AG09319 (cell line): ENCODE measurements at places on chromosomes 6 and 20.
A peak's percentile ranks its signal among the peaks of the same experiment; 100 is the strongest.

DNA sequence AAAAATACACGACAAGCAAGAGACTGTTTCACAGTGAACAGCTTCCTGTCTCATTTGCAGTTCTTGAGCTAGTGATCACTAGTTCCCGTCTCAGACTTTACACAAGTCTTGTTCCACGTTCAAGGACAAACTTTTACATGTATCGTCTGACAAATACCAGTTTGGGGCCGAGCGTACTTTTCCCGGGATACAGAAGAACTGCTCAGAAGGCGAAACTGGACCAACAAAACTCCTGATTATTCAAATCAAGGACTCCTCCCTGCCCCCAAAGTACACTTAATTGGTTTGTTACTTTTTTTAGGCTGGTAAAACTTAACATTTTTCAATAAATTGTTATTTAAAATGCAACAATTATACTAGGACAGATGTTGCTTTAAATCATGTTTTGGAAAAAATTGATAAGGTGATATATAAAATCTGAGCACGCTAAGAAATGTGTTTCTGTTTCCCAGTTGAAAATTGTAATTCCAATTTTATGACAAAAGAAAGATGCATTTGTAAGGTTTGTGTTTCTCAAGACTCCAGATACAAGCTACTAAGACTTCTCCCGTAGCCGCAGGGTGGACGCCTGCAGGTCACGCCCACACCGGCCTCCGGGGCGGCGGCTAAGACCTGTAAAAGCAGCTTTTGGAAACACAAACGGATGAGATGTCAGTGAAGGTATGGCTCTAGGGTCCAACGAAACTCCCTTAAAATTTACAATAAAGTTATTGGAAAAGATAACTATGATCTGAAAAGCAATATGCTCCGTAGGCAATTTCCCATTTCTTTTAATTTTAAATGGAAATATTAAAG, 16.8 kb upstream of the TCFL5 start:
- DNase-seq, result no peak

DNA sequence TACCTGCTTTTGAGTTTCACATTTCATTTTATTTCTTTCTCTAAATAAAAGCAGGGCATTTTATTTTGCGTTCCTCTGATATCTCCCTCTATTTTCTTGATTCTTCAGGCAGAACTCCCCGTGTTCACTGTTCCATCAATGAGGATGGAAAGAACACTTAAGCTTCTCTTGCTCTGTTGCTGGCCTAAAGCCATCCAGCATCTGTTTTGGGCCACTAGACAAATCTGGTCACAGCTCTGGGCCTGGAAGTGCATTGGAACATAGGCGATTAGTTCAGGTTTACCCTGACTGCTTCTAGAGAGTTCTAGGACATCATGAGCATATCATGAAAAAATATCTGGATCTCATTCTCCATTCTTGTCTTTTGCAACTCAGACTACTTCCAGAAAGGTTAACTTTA, 611.2 kb downstream of the UTRN start:
- no peak for DNase-seq

DNA sequence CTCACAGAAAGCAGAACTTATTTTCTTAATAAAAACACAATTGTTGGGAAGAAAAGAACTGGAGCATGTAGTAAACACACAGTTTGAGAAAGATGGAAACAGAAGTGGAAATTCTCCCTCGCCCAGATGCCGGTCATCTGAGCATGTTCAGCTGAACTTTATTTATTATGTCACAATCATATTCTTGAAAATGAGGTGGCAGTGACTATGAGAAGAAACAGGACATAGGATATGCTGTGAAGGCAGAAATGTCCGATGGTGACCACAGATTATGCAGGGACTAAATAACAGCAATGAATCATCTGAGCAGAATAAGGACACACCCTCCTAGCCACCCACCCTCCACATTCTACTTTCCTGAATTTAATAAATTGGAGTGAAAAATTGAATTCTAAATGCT, 425.3 kb upstream of the NOX3 start:
- peak; percentile 22 for DNase-seq

GRCh38 chr6:168149015-168149414, 70.0 kb upstream of the FRMD1 start:
- DNase-seq, result no peak

- no peak for DNase-seq
Measured at GRCh38 chr6:154479771-154480639, 30.5 kb downstream of the CNKSR3 start.

GRCh38 chr20:31602779-31603441, 2.2 kb upstream of the ID1 start:
- DNase-seq, result no peak

DNA sequence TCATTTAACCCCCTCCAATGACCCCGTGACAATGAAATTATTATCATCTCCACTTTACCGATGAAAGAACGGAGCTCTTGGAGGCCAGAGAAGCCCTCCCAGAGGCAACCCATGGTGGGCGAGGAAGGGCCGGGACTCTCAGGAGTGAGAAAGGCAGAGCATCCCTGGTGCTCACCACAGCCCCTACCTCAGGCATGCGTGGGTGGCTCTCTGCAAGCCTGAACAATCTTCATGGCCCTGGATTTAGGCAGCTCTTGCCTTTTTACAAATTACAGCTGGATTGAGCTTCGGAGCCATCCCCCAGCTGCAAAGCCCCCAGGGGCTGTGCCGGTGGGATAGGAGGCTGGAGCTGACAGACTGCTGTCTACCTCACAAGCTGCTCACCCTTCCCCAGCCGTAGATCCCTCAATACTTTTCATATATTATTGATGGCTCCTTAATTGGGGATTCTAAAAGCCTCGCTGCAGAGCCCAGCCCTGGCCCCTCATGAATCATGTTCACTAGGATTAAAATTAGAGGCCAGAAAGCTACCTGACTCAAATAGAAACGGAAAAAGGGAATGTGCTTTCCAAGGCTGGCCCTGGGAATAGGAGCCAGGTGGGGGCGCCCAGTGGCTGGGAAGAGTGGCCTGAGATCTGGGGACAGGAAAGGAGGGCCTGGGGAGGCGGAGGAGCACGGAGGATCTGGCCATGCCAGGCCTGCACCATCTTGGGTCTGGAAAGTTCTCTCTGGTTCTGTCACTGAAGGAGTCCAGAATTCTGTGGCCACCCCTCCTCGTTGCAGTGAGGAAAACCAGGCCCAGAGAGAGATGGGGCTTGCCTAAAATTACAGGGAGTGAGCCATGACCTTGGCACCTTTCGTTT, 29.1 kb downstream of the CPNE5 start:
- no peak for DNase-seq

- DNase-seq, result no peak
Measured at GRCh38 chr6:71499667-71500066, 211.1 kb downstream of the OGFRL1 start.

DNA sequence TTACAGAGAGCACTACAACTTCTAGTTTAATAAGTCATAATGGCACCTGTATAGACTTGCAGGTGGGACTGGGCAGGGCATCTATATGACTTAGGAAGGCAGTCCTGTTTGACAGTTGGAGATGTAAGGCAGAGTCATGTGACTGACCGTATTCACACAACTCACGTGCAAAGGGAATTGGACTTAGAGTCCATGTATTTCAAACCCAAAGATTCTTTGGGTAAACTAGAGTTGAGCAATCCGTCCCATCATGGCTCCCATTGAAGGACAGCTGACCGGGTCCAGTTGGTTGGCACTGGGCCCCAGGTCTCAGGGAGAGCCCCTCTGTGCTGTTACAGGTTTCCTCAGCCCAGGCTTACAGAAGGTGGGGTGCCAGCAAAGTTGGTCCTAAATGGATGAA, 121.9 kb downstream of the ARID1B start:
- DNase-seq, result no peak

DNA sequence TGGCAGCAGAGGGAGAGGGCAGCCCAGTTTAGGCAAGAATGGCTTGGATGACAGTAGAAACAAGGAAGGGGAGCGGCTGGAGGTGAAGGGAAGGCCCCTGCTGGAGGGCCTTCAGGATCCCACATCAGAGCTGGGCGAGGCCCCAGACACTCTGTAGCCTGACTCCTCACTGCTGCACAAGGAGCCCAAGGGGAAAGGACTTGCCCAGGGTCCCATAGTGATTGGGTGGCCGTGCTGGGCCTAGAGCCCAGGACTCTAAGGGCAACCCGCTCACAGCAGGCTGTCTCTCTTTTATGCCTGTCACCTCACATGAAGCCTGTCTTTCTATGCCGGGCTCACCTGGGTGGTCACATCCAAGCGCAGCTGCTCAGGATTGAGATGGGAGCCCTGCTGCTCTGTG, 9.3 kb downstream of the AARS2 start:
- no peak for DNase-seq

GRCh38 chr20:7989379-7989778, 30.2 kb downstream of the TMX4 start:
- DNase-seq, result no peak

DNA sequence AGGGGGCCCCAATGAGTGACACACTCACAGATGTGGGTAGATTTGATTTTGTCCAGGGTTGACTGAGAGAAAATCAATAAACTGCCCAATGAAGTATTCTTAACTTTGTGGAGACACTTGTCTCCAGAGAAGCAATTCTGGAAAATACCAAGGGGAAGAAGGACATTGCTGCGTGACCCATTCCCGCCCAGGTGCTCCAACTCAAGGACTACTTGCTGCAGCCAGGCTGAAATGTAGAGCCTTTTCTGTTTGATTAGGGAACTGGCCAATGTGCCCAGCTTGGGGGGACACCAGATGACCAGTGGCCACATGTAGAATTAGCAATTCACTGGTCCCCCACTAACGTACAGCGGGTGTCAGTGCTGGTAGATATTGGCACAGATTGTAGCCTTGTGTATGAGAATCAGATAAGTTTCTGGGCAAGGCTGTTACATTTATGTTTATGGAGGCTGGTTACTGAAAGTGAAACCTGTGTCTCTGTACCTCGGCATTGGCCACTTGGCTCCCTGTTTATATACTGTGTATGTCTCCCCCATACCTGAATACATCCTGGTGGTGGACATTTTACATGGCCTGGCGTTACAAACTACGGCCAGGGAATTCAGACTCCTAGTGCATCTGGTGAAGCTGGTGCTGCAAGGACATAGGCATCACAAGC, 32.3 kb downstream of the HDDC2 start:
- DNase-seq, result no peak

GRCh38 chr6:21023210-21023609, 489.0 kb downstream of the CDKAL1 start:
- DNase-seq, result no peak

- peak; percentile 35 for DNase-seq
Measured at GRCh38 chr6:47413752-47414422, 63.7 kb upstream of the CD2AP start.

- DNase-seq, result no peak
Measured at GRCh38 chr6:17908831-17909230, 78.6 kb downstream of the KIF13A start.

GRCh38 chr6:19991176-19991575, 154.0 kb downstream of the ID4 start:
- no peak for DNase-seq

DNA sequence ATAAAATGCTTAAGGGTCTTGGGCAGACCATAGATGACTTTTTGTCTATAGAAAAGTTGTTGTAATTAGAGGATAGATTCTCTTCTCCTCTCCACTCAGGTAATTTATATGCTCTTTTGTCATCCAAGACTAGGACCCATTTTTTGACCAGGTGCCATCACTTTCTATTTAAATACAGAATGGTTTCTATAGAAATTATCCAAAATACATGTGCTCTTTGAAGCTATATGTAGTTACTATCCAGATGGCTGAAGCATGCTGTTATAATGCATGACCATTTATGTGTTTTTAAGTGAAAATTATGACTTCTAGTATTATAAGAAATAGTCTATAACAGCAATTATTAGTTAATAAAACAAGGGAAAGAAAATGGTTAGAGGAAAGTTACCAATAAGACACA, 3.0 kb upstream of the MLIP start:
- DNase-seq, result no peak

DNA sequence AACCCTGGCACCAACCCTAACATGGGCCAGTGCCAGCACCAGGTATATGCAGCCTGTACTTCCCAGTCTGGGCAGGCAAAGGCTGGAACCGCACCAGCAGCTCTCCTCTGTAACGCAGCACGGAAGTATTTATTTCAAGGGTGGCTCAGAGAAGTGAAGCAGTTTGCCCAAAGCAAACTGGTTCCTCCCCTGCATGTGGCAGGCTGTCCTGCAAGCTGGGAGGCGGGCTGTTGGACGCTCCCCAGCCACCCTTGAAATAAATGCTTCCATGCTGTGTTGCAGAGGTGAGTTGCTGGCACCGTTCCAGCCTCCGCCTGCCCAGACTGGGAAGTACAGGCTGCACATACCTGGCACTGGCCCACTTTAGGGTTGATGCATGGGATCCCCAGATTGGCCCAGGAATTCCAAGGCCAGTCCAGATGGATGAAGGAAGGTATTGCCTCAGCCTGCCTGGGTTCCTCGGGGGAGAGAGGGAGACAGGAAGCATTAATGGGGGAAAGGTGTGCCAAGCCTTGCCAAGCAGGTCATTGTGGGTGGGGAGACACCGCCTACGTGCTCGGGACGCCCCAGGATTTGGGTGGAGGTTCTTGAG, 49.8 kb downstream of the PPARD start:
- no peak for DNase-seq

DNA sequence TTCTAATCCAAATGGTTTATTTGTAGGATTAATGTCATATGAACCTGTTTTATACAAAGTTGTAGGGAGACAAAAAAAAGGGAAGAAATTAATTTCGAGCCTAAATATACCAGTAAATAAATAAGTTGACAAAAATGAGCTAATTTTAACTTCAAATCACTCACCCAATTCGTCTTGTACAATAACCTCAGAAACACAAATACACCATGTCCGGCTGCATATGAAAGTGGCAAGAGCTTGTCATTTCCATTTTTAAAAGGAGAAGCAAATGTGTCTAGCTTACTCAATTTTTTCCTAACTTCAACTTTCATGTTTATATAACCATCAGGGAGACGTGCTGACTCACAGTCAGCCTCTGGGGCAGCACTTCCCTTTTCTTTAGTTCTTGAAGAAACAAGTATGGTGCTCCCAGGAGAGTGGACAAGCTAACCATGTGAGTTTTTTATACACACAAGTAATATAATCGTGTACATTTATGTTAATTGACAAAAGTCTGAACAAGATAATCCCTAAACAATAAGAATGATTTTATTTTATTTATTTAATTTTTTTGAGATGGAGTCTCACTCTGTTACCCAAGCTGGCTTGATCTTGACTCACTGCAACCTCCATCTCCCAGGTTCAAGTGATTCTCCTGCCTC, 55.5 kb upstream of the SGK1 start:
- DNase-seq, result peak; percentile 61

- no peak for DNase-seq
Measured at GRCh38 chr6:163572612-163573011, 158.1 kb downstream of the QKI start.

GRCh38 chr20:17995967-17996819, 27.4 kb downstream of the MGME1 start:
- DNase-seq, result peak; percentile 32

DNA sequence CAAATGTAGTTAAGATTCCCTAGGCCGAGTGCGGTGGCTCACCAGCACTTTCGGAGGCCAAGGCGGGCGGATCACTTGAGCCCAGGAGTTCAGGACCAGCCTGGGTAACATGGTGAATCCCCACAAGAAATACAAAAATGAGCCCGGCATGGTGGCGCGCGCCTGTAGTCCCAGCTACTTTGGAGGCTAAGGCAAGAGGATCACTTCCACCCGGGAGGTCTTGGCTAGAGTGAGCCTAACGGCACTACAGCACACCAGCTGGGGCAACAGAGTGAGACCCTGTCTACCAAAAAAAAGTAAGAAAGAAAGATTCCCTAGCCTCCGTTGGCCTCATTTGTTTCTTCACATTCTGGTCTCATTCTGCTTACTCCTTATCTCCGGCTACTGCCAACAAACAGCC, 1.2 kb downstream of the ESF1 start:
- DNase-seq, result no peak
